ENCODE measurements at places on chromosomes 2 and 18.

DNA sequence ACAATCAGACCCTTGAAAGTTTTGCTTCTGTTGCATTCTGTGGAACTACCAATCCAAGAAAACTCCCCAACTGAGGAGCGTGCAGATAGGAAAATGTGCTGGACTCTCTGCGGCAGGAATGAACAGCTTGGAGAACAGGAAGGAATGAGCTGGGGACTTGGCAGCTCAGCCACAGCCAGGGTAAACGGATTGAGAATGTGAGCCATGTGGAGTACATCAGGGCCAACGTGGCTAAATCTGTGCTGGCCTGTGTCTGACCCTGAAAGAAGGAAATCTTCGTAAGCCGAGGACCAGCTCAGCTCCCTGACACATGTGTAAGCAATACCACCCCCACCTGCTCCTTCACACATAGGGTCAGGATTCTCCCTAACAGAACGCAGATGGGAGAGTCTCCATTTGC lies 1023.7 kb downstream of the BCL11A start:
- DNase-seq: no peak

DNA sequence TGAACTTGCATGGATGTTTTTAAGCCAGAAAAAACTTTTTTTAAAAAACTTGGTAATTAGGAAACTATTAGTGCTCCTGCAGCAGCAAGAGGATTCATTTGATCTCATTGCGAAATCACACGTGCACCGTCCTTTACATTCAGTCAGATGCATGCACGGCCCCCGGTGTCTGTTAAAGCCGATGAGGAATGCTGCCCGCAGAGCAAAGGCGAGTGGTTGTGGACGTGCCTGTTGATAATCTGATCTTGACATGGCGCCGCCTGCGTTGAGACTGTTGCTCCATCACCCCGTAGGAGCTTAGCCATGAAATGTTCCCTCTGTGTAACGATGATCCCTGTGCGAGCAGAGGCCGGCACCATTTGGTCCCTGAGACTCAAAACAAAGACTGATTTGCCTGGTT lies 300.0 kb downstream of the GBX2 start:
- DNase-seq: no peak

- DNase-seq: no peak
Observed at GRCh38 chr2:76567478-76567877, 856.8 kb upstream of the GCFC2 start.

GRCh38 chr2:223865124-223865523 lies 27.7 kb upstream of the AP1S3 start:
- DNase-seq: no peak

GRCh38 chr18:49096021-49096420 lies 145.3 kb upstream of the SMAD7 start:
- DNase-seq: no peak

- peak; percentile 63 for DNase-seq
Observed at GRCh38 chr2:86441882-86442641, 891 bp downstream of the KDM3A start.

DNA sequence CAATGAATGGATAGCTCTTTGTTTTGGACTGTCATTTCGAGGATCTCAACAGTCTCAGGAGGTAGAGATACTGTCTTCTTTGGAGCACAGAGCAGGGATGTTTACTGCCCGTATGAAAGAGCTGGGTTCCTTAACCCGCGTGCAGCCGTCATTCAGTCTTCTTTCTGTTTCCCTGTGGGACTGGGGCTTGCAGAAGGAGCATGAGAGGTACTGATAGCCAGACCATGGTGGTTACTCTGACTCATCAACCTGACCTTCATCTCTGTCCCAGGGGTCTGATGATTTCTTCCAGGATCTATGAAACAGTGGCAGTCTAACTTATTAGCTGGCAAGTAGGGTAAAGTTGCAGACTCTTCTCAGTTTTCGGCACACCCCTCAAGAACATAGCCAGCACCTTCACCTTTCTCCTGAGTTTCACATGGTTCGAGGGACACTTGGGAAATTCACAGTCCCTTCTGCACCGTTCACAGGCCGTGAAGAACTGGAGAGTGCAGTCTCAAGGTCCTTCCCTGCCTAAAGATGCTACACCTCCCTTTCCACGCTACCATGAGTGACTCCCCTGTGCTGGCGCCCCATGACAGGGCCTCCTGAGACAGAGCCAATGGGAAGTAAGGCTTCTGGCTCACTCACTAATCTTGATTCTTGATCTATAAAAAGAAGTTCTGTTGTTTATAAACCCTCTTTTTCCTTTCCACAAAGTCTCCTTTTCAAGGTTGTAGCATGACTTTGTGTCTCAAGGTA lies 226.2 kb downstream of the MC4R start:
- no peak for DNase-seq

DNA sequence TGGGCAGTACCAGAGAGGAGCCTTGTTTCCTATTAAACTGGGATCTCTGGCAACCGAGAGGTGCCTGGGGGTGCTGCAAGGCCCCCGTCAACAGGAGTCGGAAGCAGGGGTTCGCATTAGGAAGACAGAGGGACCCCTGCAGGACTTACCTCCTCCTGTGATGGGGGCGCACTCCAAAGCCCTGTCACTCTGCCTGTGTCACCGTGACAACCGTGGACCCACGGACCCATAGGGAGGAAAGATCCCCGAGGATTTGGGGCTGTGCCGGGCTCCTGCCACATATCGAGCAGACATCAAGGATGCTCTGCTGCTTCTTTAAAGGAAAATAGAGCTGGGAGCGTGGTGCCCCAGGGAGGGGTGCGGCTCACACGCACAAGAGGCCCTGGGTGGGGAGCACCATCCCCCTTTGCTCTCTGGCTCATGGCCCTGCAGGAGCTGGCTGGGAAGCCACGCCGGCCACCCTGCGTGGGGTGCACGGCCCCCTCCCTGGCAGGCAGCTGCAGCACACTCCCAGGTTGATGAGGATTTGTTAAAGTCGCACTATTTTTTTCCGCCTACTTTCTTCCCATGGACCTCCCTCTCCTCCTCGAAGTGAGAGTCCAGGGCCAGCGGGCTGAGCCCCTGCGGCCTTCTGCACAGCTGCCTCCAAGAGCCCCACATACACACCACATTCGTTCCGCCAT lies 167.5 kb downstream of the TWIST2 start:
- no peak for DNase-seq

GRCh38 chr2:145123606-145124005 lies 603.7 kb upstream of the ZEB2 start:
- no peak for DNase-seq

DNA sequence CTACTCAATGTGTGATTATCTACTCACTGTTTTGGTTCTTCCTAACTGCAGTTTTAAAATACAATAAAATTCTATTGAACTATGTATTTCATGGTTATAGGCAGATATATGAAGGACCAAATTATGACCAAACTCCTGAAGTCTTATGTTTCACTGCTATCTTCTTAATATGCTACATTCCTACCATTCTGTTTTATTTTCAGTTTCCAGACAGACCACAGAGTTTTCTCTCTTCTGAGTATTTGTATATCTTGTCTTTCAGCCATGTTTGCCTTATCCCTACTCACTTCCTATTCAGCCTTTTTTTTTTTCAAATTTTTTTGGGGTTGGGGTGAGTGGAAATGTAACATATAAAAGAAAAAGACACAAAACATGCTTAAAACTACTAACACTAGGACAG lies 6.3 kb downstream of the RFTN2 start:
- no peak for DNase-seq

DNA sequence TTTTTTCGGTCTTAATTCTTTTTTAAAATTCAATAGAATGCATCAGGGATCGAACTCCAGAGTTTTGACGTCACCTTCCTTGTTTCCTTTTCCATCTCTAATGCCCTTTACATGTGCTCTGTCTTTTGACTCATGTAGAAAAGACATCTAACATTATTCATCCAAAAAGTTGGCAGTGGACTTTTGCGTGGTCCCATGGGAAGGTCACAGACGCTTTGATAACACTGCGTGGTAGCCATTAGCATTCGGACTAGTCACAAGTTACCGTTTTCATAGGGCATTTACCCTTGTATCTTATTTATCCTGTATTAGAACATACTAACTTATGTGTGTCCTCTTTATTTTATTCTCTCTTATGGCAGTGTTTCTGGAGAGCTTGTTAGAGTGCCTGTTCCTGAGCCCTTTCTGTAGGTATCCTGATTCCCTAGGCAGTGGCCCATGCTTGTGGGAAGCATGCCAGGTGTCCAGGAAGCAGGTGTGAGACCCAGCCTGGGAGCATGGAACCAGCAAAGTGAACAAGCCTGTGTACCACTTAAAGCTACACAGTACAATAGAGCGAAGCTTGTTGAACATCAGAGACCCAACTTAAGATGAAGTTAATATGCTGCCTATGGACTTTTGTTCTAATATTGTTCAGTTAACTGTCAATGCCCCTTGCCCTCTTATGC lies 73.6 kb upstream of the RBM44 start:
- no peak for DNase-seq

DNA sequence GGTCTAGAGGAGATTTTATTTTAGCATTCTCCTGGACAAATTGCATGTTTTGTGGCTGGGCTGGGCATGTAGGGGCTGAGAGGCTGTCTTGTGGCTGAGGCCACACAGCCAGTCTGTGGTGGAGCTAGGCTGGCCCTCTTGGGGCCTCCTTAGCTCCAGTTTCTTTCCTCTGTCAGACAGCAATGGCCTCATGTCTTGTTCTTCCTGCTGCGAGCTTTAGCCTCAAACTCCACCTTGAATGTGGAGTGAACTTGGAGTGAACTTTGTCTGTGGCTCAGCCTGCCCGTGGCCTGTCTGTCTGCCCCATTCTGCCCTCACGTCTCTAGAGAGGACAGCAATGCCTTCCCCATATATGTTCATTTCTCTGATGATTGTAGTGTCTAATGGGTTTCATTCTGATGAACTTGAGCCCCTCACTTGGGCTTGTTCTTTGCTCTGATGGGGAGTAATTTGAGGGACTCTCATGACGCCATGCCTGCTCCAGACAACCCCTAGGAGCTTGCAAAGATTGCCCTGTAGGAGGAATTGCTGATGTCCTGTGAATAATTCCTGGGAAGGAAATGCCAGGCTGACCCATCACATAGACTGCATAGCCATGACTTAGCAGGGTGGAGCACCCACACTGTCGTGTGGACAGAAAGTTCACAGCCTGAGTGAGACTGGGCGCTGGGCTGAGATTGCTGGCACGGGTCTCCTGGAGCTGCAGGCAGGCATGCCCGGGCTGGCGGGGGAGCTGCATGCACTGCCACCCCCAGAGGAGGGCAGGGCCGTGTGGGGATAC lies 42.6 kb downstream of the ASAP2 start:
- no peak for DNase-seq

GRCh38 chr2:10276481-10277292 lies 26.0 kb upstream of the HPCAL1 start:
- DNase-seq: no peak

DNA sequence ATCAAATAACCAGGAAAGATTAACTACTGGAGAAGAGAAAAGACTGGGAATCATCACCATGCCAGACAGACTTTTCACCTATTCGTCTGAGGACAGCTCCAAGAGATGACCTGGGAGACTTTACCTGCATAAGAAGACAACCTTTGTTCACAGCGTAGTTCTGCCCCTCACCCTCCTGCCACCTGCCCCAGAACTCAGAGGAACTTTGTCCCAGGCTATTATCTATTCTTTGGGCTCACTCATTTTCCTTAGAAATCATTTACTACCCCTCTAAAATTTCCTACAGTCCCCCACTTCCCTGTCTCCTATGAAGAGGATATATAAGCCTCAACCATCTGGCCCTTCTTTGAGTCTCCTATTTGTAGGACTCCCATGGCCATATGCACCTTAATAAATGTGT lies 19.3 kb upstream of the COPS8 start:
- DNase-seq: no peak

DNA sequence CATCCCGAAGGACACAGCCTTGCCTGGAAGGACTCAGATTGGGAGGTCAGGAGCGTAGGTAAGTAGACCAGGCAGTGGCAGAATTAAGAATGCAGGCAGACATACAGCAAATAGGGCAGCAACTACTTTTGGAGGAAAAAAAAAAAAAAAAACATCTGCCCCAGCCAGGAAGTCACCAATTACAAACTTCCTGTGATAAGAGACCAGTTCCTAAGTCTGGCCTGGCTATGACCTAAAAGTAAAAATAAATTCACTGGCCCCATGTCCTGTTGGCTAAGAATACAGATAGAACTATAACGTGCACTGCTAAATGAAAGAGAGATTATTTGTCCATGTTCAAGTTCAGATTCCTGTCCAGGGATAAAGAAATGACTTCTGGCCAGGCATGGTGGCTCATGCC lies 45.2 kb upstream of the NOSTRIN start:
- DNase-seq: no peak

GRCh38 chr2:96775160-96775559 lies 14.5 kb downstream of the CNNM4 start:
- DNase-seq: no peak

DNA sequence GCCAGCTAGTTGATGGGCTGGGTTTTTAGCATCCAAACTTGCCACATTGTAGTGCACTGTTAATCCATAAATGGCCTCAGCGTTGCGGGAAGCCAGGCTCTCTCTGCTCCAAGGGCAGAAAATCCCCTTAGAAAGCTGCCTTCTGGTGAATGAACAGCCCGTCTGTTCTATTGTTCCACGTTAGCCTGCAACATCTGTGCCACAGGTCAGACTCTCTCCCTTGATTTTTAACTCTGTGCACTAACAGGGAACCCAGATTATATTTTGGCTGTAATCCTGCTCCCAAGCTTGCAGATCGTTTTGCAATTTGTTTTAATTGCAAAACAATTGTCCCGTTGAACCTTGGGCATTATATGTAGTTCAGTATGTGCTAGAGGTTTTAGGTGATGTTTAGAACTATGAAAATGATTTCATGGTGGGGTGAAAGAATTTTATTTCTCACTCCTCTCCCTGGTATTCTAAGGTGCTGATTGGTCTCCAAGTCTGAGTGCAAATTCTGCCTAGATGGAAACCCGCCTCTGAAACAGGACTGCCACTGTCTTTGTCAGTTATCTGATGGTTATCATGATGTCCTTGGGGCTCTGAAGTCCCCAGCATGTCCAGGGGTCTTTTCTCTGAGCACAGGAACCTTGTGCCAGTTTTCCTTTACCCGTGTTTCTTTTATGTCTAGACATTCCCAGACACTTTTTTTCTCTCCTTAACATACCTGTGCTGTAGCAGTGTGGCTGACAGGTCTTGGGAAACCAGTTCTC lies 106.6 kb downstream of the MAP4K4 start:
- peak; percentile 65 for DNase-seq

DNA sequence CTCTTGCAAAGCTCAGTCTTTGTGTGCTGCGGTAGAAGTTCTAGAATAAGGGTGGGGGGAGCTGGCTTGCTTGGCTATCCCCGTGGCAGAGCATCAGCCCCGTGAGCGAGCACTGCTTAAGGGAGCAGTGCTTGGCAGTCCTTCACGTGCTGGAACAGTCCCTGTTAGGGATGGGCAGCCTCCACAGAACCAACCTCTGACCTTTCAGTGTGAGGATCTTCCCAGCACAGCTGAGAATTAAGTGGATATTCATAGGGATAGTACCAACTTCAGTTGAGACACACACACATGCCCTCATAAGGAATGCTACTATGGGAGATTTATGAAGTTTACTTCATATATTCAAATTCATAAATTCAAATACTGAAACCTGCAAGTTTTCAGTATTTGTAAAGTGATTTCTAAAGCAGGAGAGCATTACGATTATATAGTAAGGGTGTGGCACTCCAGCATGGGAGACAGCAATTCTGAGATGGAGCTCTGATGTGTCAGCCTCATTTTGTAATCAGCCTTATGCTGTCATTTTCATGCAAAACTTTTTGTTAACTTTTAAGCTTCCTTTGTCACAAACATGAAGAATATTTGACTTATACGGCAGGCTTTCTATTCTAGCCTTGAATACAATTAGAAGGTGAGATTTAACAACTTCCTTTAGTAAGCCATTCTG lies 39.5 kb downstream of the ATP9B start:
- DNase-seq: no peak
